ENCODE measurements at places on chromosomes 2 and 18.

GRCh38 chr2:17804358-17804757 lies 11.9 kb upstream of the MSGN1 start:
- DNase-seq = no peak

DNA sequence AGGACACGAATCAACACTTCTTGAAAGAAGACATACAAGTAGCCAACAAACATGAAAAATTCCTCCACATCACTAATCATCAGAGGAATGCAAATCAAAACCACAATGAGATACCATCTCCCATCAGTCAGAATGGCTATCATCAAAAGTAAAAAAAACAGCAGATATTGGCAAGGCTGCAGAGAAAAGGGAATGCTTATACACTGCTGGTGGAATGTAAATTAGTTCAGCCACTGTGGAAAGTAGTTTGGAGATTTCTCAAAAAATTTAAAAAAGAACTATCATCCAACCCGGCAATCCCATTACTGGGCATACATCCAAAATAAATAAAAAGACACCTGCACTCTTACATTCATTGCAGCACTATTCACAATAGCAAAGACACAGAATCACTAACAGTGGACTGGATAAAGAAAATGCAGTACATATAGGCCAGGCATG lies 78.7 kb downstream of the GRB14 start:
- DNase-seq = no peak

- no peak for DNase-seq
These were observed 19.0 kb upstream of the TMEM247 start for GRCh38 chr2:46460241-46460921.

GRCh38 chr2:229044581-229044980 lies 226.5 kb downstream of the PID1 start:
- no peak for DNase-seq

- no peak for DNase-seq
These were observed 20.7 kb downstream of the FBXO15 start for GRCh38 chr18:74126684-74127655.

GRCh38 chr2:180625006-180625844 lies 355.2 kb upstream of the UBE2E3 start:
- DNase-seq = no peak

GRCh38 chr2:134469516-134470115 lies 215.7 kb downstream of the MGAT5 start:
- no peak for DNase-seq

DNA sequence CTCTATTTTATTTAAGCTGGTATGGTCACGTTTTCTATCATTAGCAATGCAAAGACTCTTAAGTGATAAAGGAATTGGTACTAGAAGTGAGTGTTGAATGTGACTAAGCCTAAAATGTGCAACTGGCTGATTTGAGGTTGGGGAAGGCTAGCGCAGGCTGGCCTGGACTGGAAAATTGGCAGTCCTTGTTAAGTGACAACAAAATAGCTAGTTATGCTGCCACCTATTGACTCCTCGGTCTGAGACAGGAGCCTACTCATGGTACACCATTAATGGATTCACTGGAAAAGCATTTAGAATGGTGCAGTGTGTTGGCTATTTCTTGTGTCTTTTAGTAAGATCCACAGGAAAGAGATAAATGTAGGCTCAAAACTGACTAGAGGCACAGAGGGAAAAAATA lies 5.7 kb upstream of the WIPF1 start:
- DNase-seq = no peak

All from stimulated activated naive CD4-positive, alpha-beta T cell (primary cell).